ENCODE measurements at places on chromosomes 6 and 20. TPM values are rescaled to one million over a fixed set of nuclear protein-coding genes. Genes with fewer than 3 reads are reported as not detected.

DNA sequence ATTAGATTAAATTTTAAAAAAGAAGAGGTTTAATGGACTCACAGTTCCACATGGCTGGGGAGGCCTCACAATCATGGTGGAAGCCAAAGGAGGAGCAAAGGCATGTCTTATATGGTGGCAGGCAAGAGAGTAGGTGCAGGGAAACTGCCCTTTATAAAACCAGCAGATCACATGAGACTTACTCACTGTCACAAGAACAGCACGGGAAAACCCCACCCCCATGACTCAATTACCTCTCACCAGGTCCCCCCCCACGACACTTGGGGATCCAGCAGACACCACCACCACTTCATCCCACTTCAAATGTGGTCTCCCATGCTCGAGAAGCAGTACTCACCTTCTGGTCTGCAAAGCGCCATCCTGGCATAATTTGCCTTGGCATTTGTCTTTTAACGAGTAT lies 24.6 kb downstream of the MTFR2 start:
- H3K36me3 ChIP-seq = no peaks in the 10 kb centered on the region
- no peak overlapping the region for H3K27ac ChIP-seq
- H3K27me3 ChIP-seq = no peaks in the 10 kb centered on the region
- no peak overlapping the region for H3K4me3 ChIP-seq
- no peaks in the 10 kb centered on the region for H3K4me1 ChIP-seq
- DNase-seq = peak; percentile 27

ISM1 gene
- total RNA-seq = 0.21 TPM

GRCh38 chr6:52595796-52596130 lies 18.9 kb upstream of the TRAM2 start:
- no peak overlapping the region for H3K4me3 ChIP-seq
- H3K27me3 ChIP-seq = no peaks in the 10 kb centered on the region
- peak overlapping the region; percentile 67 for H3K27ac ChIP-seq
- DNase-seq = no peak

DNA sequence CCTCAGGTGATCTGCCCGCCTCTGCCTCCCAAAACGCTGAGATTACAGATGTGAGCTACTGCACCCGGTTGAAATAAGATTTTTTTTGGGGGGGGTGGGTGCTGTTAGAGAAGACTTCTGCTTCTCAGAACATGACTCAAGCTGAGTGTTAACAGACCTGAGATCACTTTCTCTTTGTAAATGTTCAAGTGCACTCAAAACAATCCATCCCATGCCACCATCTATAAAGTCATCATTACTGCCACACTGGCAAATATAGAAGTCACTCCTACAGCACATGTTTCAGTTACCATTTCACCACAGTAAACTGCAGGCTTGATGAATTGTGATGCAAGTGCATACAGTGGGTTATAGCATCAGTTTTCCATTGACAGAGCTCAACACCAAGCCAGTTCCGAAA lies 9.0 kb downstream of the VPS16 start:
- no peaks in the 10 kb centered on the region for H3K27me3 ChIP-seq
- no peak for DNase-seq
- H3K4me1 ChIP-seq = no peaks in the 10 kb centered on the region
- no peak overlapping the region for H3K4me3 ChIP-seq
- H3K27ac ChIP-seq = no peak overlapping the region

CABLES2 gene
- total RNA-seq = 17.9 TPM

- H3K4me3 ChIP-seq = no peak overlapping the region
- H3K27me3 ChIP-seq = no peaks in the 10 kb centered on the region
- DNase-seq = peak; percentile 78
- H3K4me1 ChIP-seq = peaks cover 13% of the 10 kb centered on the region
- H3K27ac ChIP-seq = no peak overlapping the region
Observed at GRCh38 chr20:33667676-33668465, 1.1 kb downstream of the ACTL10 start.

- peak overlapping the region; percentile 41 for H3K4me3 ChIP-seq
- H3K27ac ChIP-seq = no peak overlapping the region
- H3K4me1 ChIP-seq = peaks cover 17% of the 10 kb centered on the region
- H3K27me3 ChIP-seq = peaks cover 56% of the 10 kb centered on the region
Observed at GRCh38 chr6:3232017-3232945, 4.8 kb upstream of the TUBB2B start.

GRCh38 chr20:52039790-52040189 lies 151.8 kb downstream of the ZFP64 start:
- H3K27ac ChIP-seq = no peak overlapping the region
- DNase-seq = no peak
- H3K4me3 ChIP-seq = no peak overlapping the region
- H3K36me3 ChIP-seq = no peaks in the 10 kb centered on the region

ADGRF1 gene
- not detected for total RNA-seq

OR2J3 gene
- not detected for total RNA-seq

EGFL8 gene
- total RNA-seq = 10.2 TPM

GRCh38 chr20:48965189-48965910 lies 43.8 kb downstream of the ARFGEF2 start:
- no peak overlapping the region for H3K4me3 ChIP-seq
- H3K4me1 ChIP-seq = no peaks in the 10 kb centered on the region
- no peak overlapping the region for H3K27ac ChIP-seq
- peaks cover 30% of the 10 kb centered on the region for H3K36me3 ChIP-seq

- H3K4me1 ChIP-seq = no peaks in the 10 kb centered on the region
- H3K36me3 ChIP-seq = no peaks in the 10 kb centered on the region
- H3K27me3 ChIP-seq = no peaks in the 10 kb centered on the region
- DNase-seq = peak; percentile 72
Observed at GRCh38 chr20:5448449-5449118, 131.8 kb upstream of the PROKR2 start.
